ENCODE measurements at places on chromosomes 6 and 20. TPM values are rescaled to one million over a fixed set of nuclear protein-coding genes. Genes with fewer than 3 reads are reported as not detected.

Gene FOXS1
- total RNA-seq = 0.17 TPM

Gene ECT2L
- total RNA-seq = under 0.01 TPM

Gene NSFL1C
- 105 TPM for total RNA-seq

Gene DOK5
- total RNA-seq = not detected

Gene CCN6
- 8.2 TPM for total RNA-seq

- DNase-seq = peak; percentile 67
Measured at GRCh38 chr20:1943275-1944002, 48.2 kb downstream of the SIRPA start.

DNA sequence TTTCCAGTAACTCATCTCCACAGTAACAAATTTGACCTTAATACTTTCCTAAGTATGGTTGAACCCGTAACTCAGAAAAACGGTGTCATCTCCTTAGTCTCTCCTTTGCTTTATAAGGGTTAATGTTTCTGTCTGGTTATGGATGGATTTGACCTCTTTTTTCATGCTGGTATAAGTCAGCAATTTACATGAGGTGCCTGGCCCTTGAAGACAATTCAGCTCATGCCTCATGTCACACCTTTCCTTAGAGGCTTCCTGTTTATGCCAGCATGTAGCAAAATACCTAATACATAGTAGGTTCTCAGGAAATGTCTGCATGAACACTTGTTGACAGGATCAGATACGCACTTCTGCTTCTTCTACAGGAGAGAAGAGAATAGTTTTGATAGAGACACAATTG is 37.7 kb upstream of the C20orf144 start:
- no peak for DNase-seq

- peak; percentile 47 for DNase-seq
Measured at GRCh38 chr20:10427060-10427692, 6.8 kb downstream of the MKKS start.

DNA sequence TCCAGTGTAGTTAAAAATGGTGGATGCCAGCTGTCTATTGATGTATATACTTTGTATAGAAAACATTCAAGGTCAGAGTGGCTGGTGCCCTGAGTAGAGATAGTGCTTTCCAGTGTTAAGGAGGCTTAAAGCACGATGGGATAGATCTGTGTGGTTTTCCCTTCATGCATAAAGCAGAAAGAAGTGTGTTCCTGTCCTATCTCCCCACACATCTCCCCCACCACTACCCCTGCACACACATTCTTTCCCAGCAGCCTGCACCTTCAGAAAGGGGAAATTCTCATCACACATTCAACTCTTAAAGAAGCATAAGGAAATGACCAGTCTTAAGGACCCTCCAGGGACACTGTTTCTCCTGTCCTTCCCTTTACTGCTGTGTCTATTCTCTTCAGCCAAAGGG is 221.7 kb upstream of the TAB2 start:
- no peak for DNase-seq

DNA sequence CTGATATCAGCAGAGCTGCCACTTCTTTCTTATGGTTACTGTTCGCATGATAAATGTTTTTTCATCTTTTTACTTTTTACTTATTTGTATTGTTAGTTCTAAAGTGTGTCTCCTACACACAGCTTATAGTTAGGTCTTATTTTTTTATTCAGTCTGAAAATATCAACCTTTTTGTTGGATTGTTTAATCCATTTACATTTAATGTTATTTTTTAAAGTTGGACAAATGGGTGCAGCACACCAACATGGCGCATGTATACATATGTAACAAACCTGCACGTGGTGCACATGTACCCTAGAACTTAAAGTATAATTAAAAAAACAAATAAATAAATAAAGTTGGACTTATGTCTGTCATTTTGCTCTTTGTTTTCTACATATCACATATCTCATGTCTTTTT is 40.3 kb upstream of the FOXC1 start:
- DNase-seq = no peak

All from mammary epithelial cell (primary cell).